ENCODE measurements at places on chromosomes 7 and 10. TPM values are rescaled to one million over a fixed set of nuclear protein-coding genes. Genes with fewer than 3 reads are reported as not detected.

DNA sequence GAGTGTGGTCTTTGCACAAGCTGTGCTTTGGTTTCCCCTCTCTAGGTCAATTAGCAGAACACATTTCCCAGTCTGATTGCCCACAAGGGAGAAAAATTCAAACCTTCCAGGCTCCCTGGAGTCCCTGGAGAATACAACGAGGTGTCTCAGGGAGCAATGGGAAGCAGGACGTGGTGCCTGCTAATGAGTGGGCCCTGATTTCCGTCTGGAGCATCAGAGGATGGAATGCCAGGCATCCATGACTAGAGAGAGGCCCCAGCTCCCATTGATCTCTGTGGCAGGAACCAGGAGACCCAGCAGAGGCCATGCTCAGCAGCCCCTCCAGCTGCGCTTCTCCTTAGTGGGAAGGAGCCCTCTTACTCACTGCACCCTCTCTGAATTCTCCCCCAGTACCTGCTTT, 33.2 kb upstream of the TLX1 start:
- DNase-seq, result no peak

DNA sequence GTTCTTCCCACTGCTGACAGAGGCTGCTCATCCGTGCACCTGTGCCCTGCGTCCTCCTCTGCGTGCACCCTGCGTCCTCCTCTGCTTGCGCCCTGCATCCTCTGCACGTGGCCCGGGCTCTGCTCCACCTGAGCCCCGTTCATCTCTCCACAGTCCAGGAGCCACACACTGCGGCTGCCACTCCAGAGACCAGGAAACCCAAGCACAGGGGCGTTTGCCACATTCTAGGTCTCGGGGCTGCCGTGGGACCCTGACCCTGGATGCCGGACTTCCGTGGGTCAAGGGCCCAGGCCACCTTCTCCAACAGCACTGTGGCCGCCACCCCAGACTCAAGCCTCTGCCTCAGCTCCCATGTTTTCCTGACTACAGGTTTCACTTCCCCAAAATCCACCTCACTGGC, 460.4 kb downstream of the PTPRN2 start:
- peak; percentile 62 for DNase-seq

GRCh38 chr7:142711746-142712616, 37.3 kb upstream of the PRSS1 start:
- DNase-seq, result no peak

FGFBP3 gene
- 1.00 TPM for total RNA-seq

DNA sequence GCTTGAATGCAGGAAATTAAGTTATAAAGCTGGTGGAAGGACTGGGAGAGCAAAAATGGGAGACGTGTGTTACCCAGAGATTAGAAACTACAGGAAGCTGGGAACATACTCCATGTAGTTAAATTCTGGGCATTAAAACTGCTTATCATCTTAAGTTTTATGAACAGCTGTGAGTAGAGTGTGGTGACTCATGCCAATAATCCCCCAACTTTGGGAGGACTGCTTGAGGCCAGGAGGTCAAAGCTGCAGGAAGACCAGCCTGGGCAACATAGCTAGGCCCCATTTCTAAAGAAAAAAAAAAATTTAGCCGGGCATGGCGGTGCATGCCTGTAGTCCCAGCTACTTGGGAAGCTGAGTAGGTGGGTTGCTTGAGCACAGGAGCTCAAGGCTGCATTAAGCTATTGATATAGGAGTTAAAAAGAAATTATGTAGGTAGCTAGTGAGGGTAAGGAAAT, 56.2 kb upstream of the SEPHS1 start:
- DNase-seq, result no peak

DPP6 gene
- total RNA-seq, result 0.10 TPM

DNA sequence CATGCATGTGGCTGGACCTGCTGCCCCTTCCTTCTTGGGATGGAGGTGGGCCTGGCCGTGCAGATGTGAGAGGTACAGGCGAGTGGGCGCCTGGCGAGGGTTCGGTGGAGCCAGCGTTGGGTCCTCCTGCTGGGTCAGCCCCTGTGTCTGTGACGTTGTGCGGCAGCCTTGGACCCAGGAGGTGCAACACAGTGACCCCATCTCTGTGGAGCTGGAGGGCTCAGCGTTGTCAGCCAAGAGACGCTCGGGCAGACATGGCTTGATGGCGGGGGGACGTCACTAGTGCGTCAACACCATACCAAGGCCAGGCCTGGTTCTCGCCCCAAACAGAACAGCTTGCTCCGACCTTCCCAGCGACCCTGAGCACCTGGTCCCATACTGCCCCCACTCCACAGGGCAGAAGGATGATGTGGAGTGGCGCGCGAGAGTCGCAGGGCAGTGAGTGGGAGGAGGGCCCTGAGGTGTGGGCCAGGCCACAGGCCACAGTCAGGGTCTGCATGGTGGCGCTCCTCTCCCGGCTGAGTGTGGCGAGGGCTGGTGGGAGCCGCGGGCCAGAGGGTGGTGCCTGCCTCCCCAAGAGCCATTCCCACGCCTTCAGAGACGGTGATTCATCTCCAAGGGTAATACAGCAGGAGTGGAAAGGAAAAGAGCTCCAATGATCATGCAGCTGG, 184.4 kb downstream of the DNAJB6 start:
- DNase-seq, result peak; percentile 67

GPER1 gene
- 6.6 TPM for total RNA-seq

- peak; percentile 31 for DNase-seq
Measured at GRCh38 chr10:46254467-46254866, 32.3 kb upstream of the ANTXRL start.

PRR15 gene
- total RNA-seq, result 0.88 TPM

MMD2 gene
- not detected for total RNA-seq

GRCh38 chr7:69883399-69883891, 285.2 kb downstream of the AUTS2 start:
- no peak for DNase-seq

DNA sequence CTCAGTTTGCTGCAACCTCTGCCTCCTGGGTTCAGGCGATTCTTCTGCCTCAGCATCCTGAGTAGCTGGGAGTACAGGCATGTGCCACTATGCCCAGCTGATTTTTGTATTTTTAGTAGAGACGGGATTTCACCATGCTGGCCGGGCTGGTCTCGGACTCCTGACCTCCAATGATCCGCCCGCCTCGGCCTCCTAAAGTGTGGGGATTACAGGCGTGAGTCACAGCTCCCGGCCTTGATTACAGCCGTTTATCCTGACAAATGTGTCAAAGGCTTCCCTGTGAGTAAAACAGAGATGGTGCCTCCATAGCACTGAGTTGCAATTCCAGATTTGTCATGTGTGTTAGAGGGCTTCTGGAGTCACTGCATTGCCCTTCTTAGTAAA, 273.7 kb downstream of the CCDC3 start:
- DNase-seq, result peak; percentile 89

C7orf33 gene
- total RNA-seq, result not detected

- DNase-seq, result no peak
Measured at GRCh38 chr10:70622981-70623844, 20.7 kb upstream of the PRF1 start.

DNA sequence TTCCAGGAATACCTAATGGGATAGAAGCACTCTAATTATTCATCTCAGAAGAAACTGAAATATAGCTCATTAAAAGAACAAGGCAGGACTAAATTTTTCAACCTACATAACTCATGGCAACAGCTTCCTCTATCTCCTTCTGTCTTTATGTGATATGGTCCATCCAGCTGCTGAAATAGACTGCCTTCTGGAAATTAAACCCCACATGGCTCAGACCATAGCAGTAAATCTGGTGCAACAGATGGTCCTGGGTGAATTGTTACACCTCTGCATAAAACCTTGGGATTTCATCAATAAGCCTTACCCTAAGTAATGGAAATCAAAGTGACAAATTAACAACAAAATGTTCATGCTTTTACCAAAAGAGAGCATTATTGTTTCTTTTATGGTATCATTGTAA, 205.6 kb upstream of the CSTF2T start:
- DNase-seq, result no peak

DNA sequence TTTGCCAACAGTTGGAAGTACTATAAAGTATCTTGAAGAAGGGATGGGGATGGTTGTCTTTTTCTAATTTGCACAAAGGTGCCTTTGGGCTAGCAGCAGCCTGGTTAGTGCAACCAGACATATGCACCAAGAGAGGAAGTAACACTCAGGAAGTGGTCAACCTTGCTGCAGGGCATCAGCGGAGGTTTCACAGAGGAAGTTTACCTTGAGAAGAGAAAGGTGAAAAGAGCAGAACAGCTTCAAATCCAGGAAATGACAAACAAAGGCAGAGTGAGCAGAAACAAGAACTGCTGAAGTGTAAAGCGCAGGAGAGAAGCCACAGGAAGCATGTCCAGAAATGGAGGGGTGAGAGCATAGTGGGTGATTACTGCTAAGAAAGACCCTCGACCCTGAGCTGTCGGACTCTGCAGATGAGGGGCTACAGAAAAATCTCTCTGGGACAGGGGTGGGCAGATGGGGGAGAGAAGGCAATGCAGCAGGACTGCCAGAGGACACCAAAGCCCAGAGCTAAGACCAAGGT, 66.9 kb downstream of the STK17A start:
- DNase-seq, result no peak

- no peak for DNase-seq
Measured at GRCh38 chr7:33192695-33193291, 63.4 kb downstream of the BBS9 start.

DNA sequence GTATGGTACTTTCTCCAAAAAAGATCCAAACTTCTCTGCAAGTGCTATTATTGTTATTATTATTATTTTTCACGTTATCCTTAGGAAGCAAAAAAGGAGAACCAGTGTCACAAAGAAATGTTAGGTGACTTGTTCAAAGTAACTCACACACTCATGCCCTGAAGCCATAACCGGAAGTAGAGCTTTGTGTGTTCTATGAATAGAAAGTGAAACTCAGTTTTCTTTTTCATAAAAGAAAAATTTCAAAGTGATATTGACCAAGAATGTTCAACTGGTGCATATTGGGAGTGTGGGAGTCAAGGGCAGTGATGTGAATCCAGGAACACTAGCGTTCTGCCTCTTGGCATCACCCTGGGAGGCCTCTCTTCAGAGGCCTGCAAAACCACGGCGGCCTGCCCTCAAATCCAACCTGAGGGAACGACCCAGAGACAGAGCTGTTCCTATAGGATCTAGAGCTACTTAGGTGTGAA, 106.1 kb downstream of the PRKCQ start:
- DNase-seq, result no peak

Data from posterior vena cava (tissue), 2 donors.